ENCODE measurements at places on chromosomes 5 and 9.
A peak's percentile ranks its signal among the peaks of the same experiment; 100 is the strongest.

- DNase-seq = no peak
Observed at GRCh38 chr9:122936883-122937282, 3.9 kb upstream of the RABGAP1 start.

DNA sequence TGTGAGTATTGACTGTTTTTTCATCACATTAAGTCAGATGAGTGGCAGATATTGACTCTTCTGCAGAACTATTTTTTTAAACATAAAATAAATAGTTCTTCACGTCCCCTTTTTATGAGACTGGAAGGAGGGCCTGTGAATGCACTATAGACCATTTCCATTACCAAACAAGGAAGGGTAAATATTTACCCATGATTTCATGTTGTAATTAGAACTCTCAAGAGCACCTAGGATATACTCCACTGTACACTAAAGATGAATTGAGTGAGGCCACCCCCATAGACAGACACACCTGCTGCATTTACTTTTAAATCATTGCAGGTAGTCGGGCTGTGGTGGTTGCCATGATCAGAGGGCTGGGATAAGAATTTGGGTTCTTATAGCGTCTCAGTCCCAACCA lies 22.6 kb downstream of the SLC36A1 start:
- no peak for DNase-seq

- peak; percentile 81 for DNase-seq
Observed at GRCh38 chr9:34493972-34494535, 28.7 kb downstream of the ENHO start.

GRCh38 chr5:132198571-132198970 lies 29.1 kb downstream of the P4HA2 start:
- DNase-seq = no peak

- DNase-seq = no peak
Observed at GRCh38 chr5:14693070-14693469, 28.6 kb downstream of the OTULIN start.

DNA sequence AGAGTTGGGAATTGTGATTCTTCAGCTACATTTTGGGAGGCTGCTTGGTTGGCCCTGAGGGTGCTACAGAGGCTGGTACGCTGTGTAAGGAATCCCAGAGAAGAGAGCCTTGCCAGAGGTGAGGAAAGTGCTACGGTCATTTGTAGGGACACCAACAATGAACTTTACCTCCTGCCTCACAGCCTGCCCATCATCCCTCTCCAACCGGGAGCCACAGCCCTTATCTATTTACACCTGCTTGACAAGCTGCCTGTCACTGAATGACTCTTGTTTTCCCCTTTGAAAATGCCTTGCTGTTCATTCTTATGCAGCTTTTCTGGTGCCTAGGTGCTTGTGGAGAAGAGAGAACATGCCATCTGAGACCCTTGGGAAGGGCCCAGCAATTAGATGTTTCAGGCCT lies 110.8 kb downstream of the PCSK1 start:
- DNase-seq = no peak

DNA sequence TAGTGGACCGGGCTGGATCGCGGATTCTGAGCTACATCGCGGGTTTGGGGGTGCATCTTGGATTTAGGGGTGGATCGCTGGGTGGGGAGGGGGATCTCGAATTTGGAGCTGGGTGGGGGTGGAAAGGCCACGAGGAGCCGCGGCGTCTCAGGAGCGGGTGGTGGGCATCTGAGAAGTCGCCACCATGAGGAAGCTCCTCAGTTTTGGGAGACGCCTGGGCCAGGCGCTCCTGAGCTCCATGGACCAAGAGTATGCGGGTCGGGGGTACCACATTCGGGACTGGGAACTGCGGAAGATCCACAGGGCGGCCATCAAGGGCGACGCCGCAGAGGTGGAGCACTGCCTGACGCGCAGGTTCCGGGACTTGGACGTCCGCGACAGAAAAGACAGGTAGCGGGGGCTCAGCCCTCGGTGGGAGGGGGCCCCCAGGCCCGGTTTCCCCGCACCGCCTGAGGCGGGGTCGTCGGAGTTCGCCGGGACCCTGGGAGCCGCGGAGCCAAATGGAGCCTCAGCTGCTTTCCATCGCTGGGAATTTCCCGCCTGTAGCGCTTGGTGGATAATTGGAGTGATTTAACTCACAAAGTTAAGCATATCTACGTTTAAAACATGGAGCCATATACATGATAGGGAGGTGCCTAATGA lies 376 bp downstream of the ANKRD18B start:
- DNase-seq = peak; percentile 63

- DNase-seq = no peak
Observed at GRCh38 chr9:224582-225520, 10.2 kb downstream of the DOCK8 start.

DNA sequence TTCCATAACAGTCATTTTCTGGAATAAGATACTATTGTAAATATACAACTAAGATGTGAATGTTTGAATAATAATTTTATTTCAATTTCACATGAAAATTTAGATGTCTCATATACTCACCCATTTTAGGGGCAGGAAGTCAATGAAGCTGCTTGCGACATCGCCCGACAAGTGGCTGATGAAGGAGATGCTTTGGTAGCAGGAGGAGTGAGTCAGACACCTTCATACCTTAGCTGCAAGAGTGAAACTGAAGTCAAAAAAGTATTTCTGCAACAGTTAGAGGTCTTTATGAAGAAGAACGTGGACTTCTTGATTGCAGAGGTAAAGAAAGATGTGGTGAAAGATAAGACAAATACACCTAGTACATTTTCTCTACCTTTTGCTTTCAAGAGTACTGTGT lies 8.6 kb downstream of the BHMT start:
- DNase-seq = no peak

DNA sequence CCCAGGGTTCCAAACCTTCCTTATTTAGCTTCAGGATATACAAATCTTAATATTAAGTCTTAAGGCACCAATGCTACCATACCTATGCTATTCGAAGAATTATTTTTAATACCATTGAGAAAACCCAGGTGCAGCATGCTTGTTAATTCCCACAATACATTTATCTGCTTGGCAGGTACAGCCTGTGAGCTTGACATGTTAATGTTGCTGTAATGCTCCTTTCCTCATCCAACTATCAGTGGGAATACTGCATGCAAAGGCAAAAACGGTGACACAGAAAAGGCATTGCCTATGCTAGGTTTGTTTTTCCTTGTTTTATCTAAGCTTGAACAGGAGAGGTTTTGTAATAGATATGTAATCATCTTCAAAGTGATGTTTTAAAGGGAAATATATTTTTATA lies 135.7 kb upstream of the COX7C start:
- no peak for DNase-seq

DNA sequence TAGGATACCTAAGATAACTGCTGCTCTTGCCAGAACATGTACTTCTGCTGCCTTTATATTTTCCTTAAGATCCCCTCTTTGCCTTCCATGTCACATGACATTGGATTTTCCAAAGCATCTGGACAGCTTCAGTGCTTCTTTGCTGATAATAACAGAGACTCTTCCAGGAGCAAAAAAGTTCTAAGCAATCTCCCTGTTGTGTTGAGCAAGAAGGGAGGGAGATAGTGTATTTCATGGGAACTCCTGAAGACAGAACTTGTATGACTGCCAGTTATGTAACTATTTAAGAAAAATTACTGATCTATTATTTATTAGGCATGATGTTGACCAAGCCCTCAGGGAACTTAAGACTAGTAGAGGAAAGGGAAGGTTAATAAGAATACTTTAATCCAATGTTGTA lies 454.7 kb downstream of the SPATA31D1 start:
- DNase-seq = no peak

GRCh38 chr9:14399756-14400657 lies 86.1 kb upstream of the NFIB start:
- DNase-seq = no peak

GRCh38 chr9:99400184-99400731 lies 178.2 kb downstream of the SEC61B start:
- DNase-seq = no peak

DNA sequence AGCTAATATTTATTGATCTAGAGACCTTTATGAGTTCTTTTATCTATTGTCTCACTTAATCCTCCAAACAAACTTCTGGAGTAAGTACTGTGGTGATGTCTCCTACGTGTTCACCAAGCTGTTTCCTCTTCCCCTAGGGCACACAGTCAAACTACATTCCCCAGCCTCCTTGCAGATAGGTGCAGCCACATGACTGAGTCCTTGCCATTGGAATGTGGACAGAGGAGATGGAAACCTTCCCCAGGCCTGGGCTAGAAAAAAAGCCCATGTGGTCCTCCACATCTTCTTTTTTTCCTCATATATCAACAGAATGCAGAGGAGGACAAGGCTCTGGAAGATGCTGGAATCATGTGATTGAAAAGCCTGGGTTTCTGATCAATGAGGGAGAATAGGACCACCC lies 88.0 kb downstream of the ANKRD55 start:
- DNase-seq = no peak

DNA sequence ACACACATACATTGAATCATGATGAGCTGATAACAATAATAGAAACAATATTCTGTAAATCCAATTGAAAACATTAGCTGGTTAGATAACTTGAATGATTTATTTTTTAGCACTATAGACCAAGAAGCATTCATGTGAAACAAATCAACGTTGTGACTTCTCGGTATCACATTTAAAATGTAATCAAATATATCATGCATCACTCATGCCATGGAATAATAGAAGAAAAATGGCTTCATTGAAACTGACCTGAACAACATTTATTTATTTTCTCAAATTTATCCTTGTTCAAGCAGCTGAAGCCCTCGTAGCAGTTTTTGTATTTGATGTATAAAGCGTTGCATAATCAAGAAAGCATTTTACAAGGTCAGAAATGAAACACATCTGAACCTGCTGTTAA lies 299.6 kb upstream of the CDH18 start:
- no peak for DNase-seq

- DNase-seq = no peak
Observed at GRCh38 chr9:110073356-110073905, 134.5 kb downstream of the C9orf152 start.

DNA sequence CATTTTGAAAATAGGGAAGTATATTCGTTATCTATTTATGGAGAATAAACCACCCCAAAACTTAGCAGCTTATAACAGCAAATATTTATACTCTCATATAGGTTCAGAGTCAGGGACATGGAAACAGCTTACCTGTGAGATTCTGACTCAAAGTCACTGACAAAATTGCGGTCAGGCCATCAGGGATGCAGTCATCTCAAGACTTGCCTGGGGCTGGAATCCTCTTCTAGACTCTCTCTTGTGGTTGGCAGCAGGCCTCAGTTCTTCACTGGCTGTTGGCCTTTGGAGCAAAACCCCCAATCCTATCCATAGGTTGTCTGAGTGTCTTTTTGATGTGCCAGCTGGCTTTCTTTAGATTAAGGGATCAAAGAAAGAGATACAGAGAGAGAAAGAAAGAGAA lies 275.6 kb downstream of the SEC61B start:
- DNase-seq = no peak

DNA sequence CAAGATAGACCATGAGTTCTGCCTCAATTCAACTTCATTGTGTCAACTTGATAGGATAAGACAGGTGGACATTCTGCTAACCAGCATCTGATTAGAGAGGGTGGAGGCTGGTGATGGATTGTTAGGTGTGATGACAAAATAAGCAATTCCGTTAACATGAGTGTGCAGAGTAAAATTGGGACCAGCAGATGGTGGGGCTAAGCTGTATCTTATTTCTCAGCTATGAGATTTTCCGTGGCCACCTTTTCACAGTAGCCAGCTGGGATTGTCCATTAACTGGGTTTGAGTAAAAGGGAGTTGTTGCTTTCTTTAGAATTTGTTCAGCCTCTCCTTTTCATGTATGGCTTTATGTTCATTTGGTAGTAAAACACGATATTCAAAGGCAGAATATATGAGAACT lies 28.8 kb upstream of the TAL2 start:
- no peak for DNase-seq

- DNase-seq = no peak
Observed at GRCh38 chr5:33892620-33893137, 889 bp upstream of the ADAMTS12 start.

DNA sequence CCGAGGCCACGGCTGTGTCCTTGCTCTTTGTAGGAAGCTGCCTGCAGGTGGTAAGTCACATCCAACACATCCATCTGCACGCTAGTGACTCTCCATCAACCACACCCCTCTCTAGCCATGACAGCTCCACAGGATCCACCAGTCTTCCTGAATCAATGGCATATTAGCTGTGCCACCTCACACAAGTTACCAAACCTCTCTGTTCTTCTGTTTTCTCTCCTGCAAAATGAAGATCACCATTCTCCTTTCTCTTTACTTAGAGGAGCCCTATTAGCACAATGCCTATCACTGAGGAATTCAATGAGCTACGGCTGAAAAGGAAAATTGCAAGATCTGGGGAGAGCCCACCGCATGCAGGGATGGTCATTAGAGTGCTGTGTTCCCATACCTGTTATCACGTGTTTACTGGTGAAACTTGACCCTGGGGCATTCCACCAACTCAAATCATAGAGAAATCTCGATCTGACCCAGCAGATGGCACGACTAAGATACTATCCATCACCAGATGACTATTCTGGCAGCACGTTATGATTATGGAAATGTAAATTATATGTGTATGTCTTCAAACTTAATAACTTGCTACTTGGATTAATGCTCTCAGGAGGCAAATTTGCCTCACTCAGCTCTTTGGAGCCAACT lies 20.9 kb downstream of the WHRN start:
- DNase-seq = no peak

GRCh38 chr5:137236252-137236651 lies 262.9 kb downstream of the SPOCK1 start:
- DNase-seq = no peak

DNA sequence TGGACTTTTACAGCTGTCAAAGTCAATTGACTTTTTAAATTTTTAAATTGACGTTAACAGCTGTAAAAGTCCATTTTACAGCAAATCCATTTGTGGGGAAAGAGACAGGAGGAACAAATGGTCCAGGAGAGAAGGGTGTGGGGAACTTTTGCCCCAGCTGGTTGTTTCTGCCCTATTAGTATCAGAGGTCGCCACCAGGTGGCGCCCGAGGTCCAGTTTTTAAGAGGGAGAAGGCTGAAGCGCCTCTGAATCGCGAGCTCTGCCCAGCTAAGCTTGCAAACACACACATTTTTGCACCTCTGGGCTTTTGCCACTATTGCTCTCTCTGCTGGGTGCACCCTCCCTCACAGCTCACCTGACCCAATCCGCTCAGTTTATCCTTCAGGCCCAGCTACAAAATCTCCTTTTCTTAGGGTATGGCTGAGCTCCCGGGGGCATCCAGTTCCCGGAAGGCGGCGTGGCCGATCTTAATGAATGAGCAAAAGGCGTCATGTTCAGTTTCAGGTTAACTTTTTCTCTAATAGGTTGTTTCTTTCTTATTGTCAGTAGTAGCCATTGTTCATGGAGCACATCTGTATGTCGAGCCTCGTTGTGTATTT lies 6.3 kb upstream of the TTLL11 start:
- peak; percentile 87 for DNase-seq

- no peak for DNase-seq
Observed at GRCh38 chr5:91929522-91929817, 546.4 kb upstream of the ARRDC3 start.

- DNase-seq = no peak
Observed at GRCh38 chr5:132469380-132470009, 21.1 kb downstream of the IRF1 start.
